Cerebellum (tissue), 4 donors: ENCODE measurements at places on chromosomes 16 and 17. TPM values are rescaled to one million over a fixed set of nuclear protein-coding genes. Genes with fewer than 3 reads are reported as not detected.

TMC8 gene
- 1.6 TPM for total RNA-seq

MYH8 gene
- 0.27 TPM for total RNA-seq

ATP2A1 gene
- total RNA-seq: 0.18 TPM

SEZ6L2 gene
- 26.0 TPM for total RNA-seq

SULT1A2 gene
- total RNA-seq: 0.73 TPM

TMEM235 gene
- total RNA-seq: 1.6 TPM

CACNG3 gene
- 2.6 TPM for total RNA-seq

UNC13D gene
- total RNA-seq: 1.6 TPM

C16orf89 gene
- total RNA-seq: 6.9 TPM

KRT31 gene
- not detected for total RNA-seq

ADAM11 gene
- 8.0 TPM for total RNA-seq
